Cardiac muscle cell (in vitro differentiated cells and primary cell): ENCODE measurements at places on chromosomes 13 and 19.
A peak's percentile ranks its signal among the peaks of the same experiment; 100 is the strongest.

DNA sequence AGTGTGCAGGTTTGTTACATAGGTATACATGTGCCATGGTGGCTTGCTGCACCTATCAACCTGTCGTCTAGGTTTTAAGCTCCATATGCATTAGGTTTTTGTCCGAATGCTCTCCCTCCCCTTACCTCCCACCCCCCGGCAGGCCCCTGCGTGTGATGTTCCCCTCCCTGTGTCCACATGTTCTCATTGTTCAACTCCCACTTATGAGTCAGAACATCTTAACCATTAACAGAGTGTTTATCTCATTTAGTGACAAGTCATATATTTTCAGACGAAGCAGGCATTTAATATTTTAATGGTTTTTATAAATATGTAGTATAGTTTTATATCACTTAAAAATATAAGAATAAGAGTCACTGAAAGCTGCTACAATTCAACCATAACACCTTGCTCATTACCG is 780.5 kb upstream of the ARGLU1 start:
- peak; percentile 56 for DNase-seq

- DNase-seq = no peak
Observed at GRCh38 chr19:18444513-18444912, 6.6 kb upstream of the ISYNA1 start.

GRCh38 chr13:99495466-99496183 is 5.6 kb upstream of the TM9SF2 start:
- DNase-seq = no peak

DNA sequence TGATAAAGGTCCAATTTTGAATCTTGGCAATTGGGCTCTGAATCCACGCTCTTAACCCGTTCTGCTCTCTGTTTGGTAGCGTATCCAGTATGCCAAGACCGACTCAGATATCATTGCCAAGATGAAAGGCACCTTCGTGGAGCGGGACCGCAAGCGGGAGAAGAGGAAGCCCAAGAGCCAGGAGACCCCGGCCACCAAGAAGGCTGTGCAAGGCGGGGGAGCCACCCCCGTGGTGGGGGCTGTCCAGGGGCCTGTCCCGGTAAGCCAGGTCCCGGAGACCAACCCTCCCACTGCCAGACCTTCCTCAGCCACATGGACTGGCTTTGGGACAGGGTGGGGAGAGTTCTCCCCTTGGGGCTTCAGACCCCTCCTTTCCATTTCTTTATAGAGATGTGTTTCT is 8.3 kb downstream of the SNRPA start:
- DNase-seq = no peak

GRCh38 chr13:97192166-97192565 is 30.0 kb upstream of the MBNL2 start:
- DNase-seq = no peak

GRCh38 chr13:64591971-64592370 is 2638.2 kb downstream of the PCDH9 start:
- peak; percentile 38 for DNase-seq

DNA sequence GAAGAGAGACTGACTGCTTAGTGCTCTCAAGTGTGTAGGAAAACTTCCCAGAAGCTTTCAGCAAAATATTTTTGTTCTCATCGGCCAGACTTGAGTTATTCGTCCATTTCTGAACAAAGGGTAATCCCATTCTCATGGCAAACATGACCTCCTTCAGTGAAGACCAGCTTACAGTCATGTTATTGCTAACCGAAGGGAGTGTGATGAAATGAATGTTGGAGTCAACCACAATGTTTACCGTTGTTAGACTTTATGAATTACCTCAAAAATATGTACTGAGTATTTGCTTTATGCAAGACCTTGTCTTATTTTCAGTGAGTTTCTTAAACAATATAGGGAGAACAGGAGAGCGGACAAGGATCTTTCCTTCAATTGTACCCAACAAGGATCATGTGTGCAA is 228.6 kb downstream of the LMO7 start:
- DNase-seq = no peak

DNA sequence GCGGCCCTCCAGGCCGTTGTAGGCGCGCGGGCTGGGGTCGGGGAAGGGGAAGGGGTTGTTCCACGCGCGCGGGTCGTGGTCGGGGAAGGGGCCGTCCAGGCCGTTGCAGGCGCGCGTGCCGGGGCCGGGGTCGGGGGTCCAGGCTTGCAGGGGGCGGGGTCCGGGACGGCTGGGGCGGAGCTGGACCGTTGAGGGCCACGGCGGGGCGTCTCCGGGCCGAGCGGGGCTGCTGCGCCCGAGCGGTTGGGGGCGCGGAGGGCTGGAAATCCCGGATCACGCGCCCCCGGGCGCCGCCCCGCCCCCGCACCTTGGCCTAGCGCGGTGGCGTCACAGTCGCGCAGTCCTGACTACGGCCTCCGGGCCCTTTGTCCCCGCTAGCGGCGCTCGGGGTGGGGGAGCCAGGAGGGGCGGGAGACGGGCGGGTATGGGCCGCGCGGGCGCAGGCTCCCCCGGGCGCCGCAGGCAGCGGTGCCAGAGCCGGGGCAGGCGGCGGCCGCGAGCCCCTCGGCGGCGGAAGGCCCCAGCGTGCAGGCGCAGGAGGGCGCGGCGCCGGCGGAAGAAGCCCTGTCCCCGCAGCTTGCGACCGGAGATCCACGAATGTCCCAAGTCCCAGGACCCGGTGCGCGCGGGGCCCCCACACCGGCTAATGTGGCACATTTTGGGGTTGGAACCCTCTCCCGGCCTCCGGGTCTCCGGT is 665 bp downstream of the GPX4 start:
- peak; percentile 90 for DNase-seq

- no peak for DNase-seq
Observed at GRCh38 chr19:33293255-33294057, 8.9 kb downstream of the CEBPA start.

- DNase-seq = peak; percentile 65
Observed at GRCh38 chr19:54481326-54481930, 8.3 kb upstream of the CDC42EP5 start.

DNA sequence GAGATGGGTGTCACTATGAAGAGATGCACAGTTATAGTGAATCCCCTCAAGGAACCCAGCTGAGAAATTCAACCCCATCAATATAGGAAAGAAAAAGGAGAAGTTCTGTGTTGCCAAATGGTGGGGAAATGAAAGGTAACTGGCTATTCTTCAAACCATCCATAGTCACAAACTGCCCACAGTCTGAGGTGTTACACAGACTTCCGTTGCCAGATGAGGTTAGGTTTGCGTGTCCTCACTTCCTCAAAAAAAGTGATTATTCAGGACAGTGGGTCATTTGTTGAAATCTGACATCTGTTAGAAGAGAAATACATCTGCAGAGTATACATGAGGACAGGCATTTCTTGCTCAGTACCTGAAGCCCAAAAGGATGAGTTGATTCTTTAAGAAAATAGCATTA is 9.0 kb downstream of the SIGLEC5 start:
- no peak for DNase-seq

DNA sequence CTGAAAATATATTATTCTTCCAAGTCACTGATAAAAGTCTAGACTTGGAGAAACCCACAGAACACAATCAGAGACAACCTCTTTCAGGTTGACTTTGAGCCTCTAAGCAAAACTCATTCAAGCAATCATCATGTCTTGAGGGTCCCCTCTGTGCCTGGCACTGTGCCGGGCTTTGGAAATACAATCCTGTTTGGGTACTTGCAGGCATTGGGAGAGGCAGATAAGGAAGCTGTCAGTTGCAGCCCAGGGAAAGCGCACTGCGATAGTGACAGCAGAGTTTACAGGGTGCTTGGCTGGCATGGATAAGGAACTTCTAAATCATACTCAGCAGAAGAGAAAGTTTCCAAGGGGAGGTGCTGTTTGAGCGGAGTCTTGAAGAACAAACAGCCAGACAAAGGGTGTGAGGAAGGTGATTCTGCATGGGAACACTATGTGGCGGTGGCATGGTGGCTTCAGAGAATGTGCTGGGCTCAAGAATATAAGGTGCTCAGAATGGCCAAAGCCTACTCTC is 9.1 kb downstream of the SERP2 start:
- no peak for DNase-seq

DNA sequence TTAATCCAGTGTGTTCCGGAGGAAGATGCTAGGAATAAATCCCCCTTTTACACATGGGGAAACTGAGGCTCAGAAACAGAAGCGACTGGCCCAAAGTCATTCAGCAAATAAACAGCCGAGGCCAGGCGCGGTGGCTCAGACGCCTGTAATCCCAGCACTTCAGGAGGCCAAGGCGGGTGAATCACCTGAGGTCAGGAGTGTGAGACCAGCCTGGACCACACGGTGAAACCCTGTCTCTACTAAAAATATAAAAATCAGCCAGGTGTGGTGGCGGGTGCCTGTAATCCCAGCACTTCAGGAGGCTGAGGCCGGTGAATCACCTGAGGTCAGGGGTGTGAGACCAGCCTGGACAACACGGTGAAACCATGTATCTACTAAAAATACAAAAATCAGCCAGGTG is 11.6 kb upstream of the PLIN3 start:
- DNase-seq = no peak

- DNase-seq = no peak
Observed at GRCh38 chr13:39590466-39591036, 12.4 kb downstream of the LHFPL6 start.

DNA sequence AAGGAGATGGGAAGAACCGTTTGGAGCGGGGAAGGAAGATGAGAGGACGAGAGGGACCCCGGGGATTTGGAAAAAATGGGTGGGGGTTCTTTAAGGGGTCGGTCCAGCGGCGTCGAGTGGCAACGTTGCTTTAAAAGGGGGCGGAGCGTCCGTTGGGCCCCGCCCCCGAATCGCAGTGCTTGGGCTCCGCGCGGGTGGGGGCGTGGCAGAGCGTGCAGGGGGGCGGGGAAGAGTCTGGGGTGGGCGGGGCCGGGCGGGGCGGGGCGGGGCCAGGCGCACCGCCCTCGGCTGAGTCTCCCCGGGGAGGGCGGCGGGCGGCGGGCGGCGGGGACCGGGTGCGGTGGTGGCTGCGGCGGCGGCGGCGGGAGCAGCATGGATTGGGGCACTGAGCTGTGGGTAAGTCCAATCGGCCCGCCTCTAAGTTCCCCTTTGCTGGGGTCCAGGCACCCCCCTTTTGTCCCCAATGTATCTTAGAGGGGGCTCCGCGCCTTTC is at the start of gene TRIP10:
TSS of gene TRIP10 (plus strand) at position 291 of the 493 bp plus-strand sequence. CDS start at position 373, 82 bp downstream.
- DNase-seq = peak; percentile 88

DNA sequence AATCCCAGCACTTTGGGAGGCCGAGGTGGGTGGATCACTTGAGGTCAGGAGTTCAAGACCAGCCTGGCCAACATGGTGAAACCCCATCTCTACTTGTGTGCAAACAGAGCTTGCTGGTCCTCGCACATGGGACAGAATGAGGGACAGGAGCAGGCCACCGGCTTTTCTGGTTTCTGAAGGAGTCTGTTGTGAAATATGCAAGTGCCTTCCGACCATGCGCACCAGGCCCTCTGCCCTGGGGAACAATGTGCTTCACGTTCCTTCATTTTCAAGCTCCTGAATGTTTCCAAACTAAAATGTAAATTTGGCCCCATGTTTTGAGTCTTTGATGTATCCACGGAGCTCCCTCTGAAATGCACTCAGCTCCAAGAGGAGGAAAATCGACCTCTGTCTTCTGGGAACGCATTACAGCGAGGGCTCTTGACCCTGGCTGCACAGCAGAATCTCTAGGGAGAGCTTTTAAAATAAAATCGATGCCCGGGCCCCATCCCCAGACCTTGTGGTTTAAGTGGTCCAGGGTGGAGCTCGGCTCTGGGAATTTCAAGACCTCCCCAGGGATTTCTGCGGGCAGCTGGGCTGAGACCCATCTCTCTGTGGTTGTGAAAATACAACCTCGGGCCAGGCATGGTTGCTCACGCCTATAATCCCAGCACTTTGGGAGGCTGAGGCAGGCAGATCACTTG is 9.3 kb upstream of the ACP4 start:
- no peak for DNase-seq

GRCh38 chr19:49295208-49295880 is 29.6 kb downstream of the SLC6A16 start:
- no peak for DNase-seq

DNA sequence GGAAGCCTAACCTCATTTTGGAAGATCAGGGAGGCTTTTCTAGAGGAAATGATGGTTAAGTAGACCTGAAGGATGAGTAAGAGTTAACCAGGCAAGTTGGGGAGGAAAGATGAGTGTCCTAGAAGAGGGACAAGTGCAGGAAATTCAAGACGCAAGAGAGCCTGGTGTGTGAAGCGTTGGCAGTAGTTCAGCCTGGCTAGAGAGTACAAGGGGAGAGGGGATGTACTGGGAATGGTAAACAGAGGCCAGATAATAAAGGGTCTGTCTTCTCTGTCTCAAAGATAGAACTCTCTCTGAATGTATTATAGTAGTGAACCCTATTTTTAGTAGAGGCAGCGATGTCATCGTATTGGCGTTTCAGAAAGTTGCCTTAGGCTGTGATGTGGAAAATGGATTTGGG is 9.7 kb downstream of the DPY19L3 start:
- DNase-seq = no peak

- DNase-seq = no peak
Observed at GRCh38 chr13:21077076-21077787, 15.8 kb upstream of the LATS2 start.

GRCh38 chr13:57253551-57253950 is 86.6 kb downstream of the PRR20E start:
- DNase-seq = no peak

- no peak for DNase-seq
Observed at GRCh38 chr13:29702912-29703351, 107.4 kb upstream of the SLC7A1 start.

GRCh38 chr13:31200637-31200971 is 829 bp downstream of the B3GLCT start:
- peak; percentile 74 for DNase-seq

DNA sequence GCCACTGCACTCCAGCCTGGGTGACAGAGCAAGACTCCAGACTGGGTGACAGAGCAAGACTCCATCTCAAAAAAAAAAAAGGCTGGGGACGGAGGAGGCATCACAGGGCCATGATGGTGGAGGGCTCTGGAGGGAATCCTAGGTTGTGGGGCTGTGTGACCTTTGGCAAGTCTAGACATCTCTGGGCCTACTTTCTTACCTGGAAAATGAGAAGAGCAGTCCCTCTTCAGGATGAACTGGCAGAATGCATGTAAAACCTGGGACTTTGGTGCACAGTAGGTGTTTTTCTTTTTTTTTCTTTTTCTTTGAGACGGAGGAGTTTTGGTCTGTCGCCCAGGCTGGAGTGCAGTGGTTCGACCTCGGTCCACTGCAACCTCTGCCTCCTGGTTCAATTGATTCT is 13.7 kb downstream of the CIB3 start:
- no peak for DNase-seq

GRCh38 chr13:98959786-98960605 is 17.9 kb downstream of the DOCK9 start:
- DNase-seq = peak; percentile 30

- DNase-seq = no peak
Observed at GRCh38 chr13:71054358-71054757, 812.6 kb downstream of the DACH1 start.

GRCh38 chr13:38735665-38736440 is 49.0 kb downstream of the FREM2 start:
- DNase-seq = no peak
